ENCODE measurements at places on chromosomes 1 and 21. TPM values are rescaled to one million over a fixed set of nuclear protein-coding genes. Genes with fewer than 3 reads are reported as not detected.

PEF1 gene
- total RNA-seq, result 100 TPM

SRGAP2C gene
- 27.6 TPM for total RNA-seq

UFC1 gene
- 109 TPM for total RNA-seq

TRIM67 gene
- not detected for total RNA-seq

NBPF10 gene
- total RNA-seq, result 3.1 TPM

LYPD8 gene
- not detected for total RNA-seq

OR2M3 gene
- total RNA-seq, result not detected

GPR37L1 gene
- total RNA-seq, result not detected

ARHGEF16 gene
- 0.38 TPM for total RNA-seq

LHX8 gene
- not detected for total RNA-seq

ADAMTS5 gene
- total RNA-seq, result 3.8 TPM

TMEM125 gene
- under 0.01 TPM for total RNA-seq

APCS gene
- total RNA-seq, result not detected

HIPK1 gene
- total RNA-seq, result 29.1 TPM

IRF6 gene
- 0.19 TPM for total RNA-seq

NDUFS2 gene
- total RNA-seq, result 147 TPM

IGSF9 gene
- total RNA-seq, result not detected

CAMK2N1 gene
- 8.6 TPM for total RNA-seq

SLC9C2 gene
- not detected for total RNA-seq

C21orf58 gene
- total RNA-seq, result 6.9 TPM

ZSCAN20 gene
- total RNA-seq, result 12.7 TPM

ZNF281 gene
- 27.9 TPM for total RNA-seq

PTCH2 gene
- under 0.01 TPM for total RNA-seq

CHD5 gene
- total RNA-seq, result under 0.01 TPM

G0S2 gene
- 34.1 TPM for total RNA-seq

E2F2 gene
- under 0.01 TPM for total RNA-seq

NBPF8 gene
- total RNA-seq, result 11.0 TPM

BATF3 gene
- 6.5 TPM for total RNA-seq

DMAP1 gene
- 33.7 TPM for total RNA-seq

CHIA gene
- total RNA-seq, result not detected

AMY2B gene
- total RNA-seq, result 1.5 TPM

KIF17 gene
- 5.1 TPM for total RNA-seq

TMEM200B gene
- 5.2 TPM for total RNA-seq

FCER1G gene
- total RNA-seq, result 0.38 TPM

ACTL8 gene
- not detected for total RNA-seq

TMEM54 gene
- 25.9 TPM for total RNA-seq

All from regular cardiac myocyte (primary cell).